CD4-positive, alpha-beta T cell treated with Interleukin-15 for 1 hour (primary cell): ENCODE measurements at places on chromosomes 3 and 15.

GRCh38 chr3:140315955-140316354 is 361.9 kb upstream of the TRIM42 start:
- no peak for DNase-seq

DNA sequence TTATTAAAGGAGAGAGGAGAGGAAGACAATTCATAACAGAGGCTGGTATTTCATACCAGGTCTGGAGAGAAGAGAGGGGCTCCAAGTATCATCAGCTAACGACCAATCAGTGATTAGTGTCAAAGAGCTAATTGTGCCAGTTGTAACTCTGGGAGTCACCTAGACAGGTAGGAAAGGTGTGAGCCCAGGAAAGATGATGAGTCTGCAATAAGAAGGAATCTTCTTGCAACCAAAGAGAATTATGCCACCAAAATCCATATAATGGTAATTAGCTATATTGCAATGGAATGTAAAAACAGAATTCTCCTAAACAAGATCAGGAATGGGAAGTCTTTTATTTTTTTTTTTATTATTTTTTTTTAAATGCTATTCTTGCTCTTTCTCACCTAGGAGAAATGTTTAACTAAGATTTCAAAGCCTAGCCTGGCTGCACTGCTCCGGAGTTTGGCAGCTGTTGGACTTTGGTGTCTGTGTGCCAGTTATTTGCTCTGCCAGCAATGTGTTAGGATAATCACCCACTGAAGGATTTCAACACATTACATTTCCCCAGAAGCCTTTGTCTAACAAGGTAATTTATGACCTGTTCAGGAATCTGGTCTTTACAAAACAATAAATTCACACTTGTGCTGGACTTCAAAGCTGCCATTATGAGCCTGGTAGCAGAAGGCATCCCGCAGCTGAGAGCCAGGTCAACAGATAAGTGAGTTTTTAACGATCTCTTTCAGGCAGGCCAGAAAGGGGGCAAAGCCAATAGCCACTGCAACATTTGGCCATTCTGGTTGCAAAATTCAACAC is 89.4 kb downstream of the FOXB1 start:
- DNase-seq, result no peak

GRCh38 chr3:169362301-169362700 is 301.2 kb downstream of the MECOM start:
- DNase-seq, result no peak

DNA sequence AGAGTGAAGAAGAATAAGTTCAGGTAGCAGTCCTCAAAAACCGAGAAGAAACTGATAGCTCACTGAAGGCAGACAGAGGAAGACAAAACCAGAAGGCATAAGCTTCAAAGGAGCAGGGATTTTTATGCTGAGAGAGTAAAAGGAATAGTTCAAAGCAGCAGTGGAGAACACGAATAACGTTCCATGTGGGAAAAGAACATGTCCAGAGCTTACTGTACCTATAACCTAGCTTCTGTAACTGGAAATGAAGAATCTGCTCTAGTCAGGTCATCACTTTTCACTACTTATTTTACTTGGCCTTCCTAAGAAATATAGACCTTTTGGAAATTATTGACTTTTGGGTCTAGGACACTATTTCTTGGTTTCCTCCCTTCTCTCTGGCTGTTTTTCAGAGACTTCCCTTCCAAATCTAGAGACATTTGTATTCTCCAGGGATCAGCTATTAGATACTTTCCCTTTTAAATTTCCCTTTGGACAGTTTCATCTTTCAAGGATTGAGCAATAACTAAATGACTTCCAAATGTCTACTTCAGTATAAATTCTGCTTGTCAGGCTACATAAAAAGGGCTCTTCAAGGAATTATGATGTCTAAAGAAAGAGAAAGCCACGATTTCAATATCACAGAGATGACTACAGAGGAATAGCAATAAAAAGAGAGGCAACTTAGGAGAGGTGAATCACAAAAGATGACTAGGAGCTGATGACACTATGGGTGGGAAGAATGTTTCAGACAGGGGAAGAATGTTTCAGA is 46.7 kb downstream of the UBE3A start:
- no peak for DNase-seq

GRCh38 chr3:67819447-67819846 is 165.0 kb upstream of the SUCLG2 start:
- no peak for DNase-seq

- no peak for DNase-seq
These were observed 73.7 kb downstream of the CCNL1 start for GRCh38 chr3:157086060-157086750.

GRCh38 chr3:16884748-16885592 is at the start of gene PLCL2:
Gene PLCL2, plus strand, starts transcription at chr3:16884955. Its CDS starts 85 bp downstream, at chr3:16885040.
- DNase-seq, result peak; percentile 75

DNA sequence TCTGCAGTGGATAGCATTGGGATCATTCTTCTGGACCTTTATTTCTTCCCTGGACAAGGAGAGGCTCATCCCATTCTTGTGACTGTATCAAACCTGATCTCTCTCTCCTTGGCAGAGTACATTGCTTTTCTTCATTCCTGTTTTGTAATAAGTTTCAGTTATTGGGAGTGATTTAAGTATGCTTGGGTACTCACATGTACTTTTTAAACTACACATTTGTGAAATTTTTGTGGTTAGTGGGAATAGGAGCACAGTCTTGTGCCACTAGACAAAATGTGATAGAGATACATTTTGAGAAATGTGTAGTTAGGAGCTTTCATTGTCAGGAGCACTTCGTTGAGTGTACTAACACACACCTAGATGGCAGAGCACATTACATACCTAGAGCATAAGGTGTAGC is 262.6 kb downstream of the C3orf38 start:
- DNase-seq, result no peak

- DNase-seq, result no peak
These were observed 255.3 kb downstream of the RORA start for GRCh38 chr15:60973637-60974415.

DNA sequence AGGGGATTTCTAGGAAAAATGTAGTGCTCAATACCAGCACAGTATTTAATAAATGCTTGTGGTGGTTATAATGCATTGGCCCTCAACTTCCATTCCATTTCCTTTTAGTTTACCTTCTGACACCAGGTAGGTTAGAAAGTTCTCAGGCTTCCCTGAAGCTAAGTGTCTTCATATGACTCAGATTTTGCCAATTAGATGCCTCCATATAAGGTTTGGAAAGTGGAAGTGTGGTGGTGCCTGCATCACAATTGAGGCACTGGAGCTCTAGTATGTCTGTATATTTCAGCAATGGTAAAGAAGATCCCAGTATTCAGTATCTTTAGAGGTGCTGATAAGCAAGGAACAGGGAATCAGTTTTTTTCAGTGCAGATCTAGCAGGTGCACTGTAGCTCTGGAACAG is 18.3 kb downstream of the XRN1 start:
- no peak for DNase-seq

DNA sequence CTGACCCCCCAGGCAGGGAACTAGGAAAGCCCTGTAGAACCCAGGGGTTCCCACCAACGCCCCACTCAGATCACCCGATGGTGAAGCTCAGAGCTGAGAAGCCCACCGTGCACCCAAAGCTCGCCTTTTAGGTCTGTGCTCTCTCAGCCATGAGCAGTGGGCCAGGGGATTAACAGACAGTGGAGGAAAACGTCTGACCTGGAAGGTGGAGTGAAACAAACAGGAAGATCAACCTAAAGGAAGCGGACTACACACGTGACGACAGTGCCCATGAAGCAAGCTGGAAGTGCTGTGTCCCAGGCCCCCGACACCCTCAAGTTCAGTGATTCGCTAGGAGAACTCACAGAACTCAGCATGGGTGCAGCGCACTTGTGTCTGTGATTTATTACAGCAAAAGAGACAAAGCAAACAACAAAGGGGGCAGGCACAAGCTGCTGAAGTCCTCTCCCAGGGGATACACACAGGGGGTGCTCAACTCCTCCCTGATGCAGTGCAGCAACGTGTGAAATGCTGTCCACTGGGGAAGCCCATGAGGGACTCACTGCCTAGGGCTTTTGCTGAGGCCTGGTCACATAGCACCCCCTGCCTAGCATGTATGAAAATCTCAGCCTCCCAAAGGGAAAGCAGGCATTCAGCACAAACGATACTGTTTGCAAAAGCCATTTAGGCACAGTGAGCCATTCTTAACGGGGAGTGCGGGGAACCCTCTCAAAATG is 43.5 kb downstream of the CFAP92 start:
- no peak for DNase-seq

DNA sequence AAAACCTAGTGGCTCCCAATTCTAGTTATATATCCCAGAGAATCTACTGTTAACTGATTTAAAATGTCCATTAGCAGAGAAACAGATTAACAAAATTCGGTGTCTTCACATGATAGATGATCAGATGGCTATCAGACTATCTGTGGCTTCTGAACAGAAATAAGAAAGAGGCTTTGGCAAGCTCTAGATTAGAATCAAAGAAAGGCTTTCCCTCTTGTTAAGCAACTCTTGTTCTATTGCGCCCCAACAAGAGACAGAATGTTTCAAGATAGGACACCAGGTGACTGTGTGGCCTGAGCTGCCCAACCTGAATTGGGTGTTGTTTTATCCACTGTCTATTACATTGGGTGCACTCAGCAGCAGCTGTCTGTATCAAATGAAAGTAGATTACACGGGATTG is 483.7 kb downstream of the FHIT start:
- no peak for DNase-seq

DNA sequence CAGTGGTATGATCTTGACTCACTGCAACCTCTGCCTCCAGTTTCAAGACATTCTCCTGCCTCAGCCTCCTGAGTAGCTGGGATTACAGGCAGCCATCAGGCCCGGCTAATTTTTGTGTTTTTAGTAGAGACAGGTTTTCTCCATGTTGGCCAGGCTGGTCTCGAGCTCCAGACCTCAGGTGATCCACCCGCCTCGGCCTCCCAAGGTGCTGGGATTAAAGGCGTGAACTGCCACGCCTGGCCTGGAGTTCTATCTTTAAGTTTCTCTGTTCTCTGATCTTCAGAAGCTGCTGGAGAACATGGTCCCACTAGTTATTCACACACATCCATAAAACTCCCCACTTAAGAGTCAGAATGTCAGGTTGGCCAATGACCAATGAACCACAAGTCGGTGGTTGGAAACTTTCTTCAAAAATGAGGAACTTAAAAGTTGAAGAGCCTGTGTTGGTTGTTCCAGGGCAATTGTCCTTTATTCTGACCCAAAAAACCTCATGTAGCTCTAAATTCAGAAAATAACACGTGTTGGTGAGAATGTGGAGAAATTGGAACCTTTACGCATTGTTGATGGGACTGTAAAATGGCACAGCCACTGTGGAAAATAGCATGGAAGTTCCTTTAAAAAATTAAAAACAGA is 55.9 kb upstream of the PIK3CB start:
- peak; percentile 37 for DNase-seq

DNA sequence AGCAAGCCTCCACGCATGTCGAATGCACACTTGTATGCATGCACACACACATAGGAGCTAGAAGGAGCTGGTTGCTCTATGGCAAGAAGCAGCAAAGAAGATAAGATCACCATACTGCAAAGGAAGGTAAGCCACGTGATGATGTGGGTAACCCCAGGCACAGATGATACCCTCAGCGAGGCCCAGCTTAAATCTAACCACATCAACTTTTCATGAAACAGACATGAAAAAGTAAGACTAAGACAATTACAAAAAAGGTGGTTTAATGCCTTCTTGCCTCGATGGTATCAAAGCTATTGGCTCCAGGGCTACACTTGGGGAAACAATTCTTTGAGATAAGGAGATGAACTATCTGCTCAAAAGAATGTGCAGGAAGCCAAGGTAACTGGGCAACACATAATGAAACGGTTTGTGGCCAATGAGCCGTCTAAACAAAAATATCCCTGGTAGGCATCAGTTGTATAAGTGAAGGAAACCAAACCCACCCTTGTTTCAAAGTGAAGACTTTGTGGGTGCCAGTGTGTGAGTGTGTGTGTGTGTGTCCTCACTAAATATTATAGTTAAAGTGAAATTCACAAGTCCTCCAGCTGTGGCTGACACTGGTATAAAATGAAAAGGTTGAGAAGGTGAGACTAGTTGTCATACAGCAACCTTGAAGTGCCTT is 365.7 kb upstream of the ICE2 start:
- peak; percentile 64 for DNase-seq

DNA sequence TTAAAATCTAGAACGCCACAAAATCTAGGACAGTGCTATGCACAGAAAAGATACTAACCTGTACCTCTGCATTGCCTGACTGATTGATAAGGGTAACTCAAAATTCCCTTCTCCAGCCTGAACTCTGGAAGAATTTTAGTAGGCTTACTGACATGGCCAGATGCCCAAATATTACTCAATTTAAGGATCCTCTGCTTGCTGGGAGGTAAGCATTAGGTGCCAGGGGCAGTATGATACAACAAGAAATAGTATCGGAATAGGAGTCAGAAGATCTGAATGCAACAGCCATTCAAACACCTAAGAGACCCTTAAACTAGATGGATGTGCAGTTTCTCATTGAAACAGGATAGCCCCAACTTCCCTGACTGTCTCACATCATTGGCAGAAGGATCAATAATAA is 45.4 kb downstream of the CERS3 start:
- DNase-seq, result no peak

GRCh38 chr15:60781211-60781713 is 302.3 kb upstream of the ICE2 start:
- no peak for DNase-seq

DNA sequence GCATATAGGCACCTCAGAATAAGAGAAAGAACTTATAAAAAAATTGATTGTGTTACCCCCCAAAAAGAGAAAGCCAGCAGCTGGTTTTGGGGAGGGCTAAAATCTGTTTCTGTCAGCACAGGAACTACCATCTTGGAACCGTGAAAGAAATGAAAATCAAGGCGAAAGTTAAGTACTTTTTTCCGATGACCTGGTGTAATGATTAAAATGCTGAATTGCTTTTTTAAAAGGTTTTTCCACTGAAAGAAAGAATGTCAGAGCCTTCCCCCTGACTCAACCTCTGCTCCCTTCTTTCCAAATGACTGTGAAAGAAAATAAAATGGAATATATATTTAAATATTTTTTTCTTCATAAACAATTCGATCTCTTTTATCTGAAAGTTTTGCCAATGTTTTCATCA is 570.5 kb upstream of the CFAP20DC start:
- no peak for DNase-seq

DNA sequence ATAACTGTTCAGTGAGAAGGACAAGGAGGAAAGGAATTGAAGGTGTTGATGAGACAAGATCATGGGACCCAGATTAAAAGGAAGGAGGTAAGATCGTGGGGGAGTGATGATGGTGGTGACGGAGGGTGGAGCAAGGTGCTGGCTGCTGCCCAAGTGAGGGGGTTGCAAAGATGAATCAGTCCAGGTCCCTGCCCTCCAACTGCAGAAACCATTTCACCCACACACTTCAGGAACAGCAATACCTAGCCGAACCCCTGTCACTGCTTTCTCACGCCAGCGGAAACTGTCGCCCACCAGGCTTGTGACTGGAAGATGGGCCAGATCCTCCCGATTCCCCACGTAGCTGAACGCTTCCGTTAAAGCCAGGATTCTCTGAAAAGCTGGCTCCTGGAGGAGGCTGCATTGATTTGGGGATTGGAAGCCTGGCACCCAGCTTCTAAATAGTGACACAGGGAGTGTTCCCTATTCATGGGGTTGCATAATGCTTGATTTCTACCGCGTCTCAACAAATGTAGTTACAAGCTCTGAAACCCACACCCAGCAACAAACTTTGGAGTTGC is 3.2 kb upstream of the LSG1 start:
- DNase-seq, result no peak
